ENCODE measurements at places on chromosomes 7 and 10. TPM values are rescaled to one million over a fixed set of nuclear protein-coding genes. Genes with fewer than 3 reads are reported as not detected.

The LIPJ gene
- polyA plus RNA-seq = not detected

The SLC29A4 gene
- 1.0 TPM for polyA plus RNA-seq

The VGF gene
- polyA plus RNA-seq = 0.14 TPM

The CYP26A1 gene
- polyA plus RNA-seq = not detected

- no peak overlapping the region for H3K4me3 ChIP-seq
- H3K4me1 ChIP-seq = no peaks in the 10 kb centered on the region
- H3K36me3 ChIP-seq = no peaks in the 10 kb centered on the region
Measured at GRCh38 chr10:96352582-96352981, 6.2 kb downstream of the OPALIN start.

GRCh38 chr7:27605689-27606269 lies 56.9 kb downstream of the HIBADH start:
- no peak overlapping the region for H3K4me3 ChIP-seq
- no peaks in the 10 kb centered on the region for H3K36me3 ChIP-seq
- DNase-seq = peak; percentile 39

DNA sequence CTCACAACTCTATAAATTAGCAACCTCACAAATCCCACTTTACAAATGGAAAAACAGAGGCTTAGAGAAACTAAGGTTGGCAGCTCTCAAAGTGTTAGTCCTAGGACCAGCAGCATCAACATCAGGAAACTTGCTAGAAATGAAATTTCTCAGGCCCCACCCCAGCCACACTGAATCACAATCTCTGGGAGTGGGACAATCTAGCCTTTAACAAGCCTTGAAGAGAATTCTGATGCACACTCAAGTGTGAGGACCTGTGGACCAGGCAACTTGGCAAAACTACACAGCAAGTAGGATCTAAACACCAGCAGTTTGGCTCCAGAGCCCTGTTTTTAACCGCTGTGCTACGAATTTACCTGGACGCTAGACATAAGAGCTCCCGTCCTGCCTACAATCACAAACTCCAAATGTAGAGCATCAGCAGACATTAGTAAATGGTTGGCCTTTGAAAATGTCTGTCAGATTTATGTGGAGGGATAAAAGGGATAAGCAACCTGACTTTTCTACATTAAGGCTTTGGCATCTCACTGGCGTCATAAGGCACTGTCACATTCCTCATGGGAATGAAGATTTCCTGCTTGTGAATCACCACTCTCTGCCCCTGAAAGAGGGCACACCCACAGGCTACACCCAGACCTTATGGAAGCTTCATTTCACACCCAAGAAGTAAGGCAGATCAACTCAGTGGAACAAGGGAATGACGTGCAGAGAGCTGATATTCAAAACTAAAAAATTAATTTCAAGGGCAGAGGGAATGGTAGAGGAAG lies 34.5 kb downstream of the PPP1R3C start:
- no peaks in the 10 kb centered on the region for H3K36me3 ChIP-seq
- peaks cover 13% of the 10 kb centered on the region for H3K4me1 ChIP-seq
- H3K27ac ChIP-seq = no peak overlapping the region
- H3K27me3 ChIP-seq = no peaks in the 10 kb centered on the region
- H3K4me3 ChIP-seq = no peak overlapping the region

DNA sequence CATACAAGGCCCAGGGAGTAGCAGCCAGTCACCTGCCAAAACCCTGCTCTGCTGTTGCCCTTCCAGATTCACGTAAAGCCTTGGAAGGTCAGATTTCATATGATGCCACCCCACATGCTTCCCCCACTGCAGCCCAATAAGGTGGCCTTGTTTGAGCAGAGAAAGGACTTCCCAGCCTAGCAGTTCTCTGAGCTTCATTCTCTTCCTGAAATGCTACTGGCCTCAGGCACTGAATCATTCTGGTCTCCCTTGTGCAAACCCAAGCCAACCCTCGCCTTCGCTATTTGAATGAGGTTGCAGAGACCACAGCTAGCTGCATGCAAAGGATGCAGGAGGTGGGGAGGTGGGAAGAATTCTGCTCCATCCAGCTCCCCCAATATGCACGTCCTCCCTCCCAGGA lies 60.3 kb upstream of the PLXNA4 start:
- H3K27me3 ChIP-seq = no peaks in the 10 kb centered on the region
- no peaks in the 10 kb centered on the region for H3K36me3 ChIP-seq
- H3K27ac ChIP-seq = no peak overlapping the region
- no peak for DNase-seq

GRCh38 chr7:2432910-2433712 lies 29.7 kb downstream of the CHST12 start:
- H3K4me1 ChIP-seq = no peaks in the 10 kb centered on the region
- DNase-seq = no peak
- peaks cover 4% of the 10 kb centered on the region for H3K36me3 ChIP-seq
- H3K27me3 ChIP-seq = no peaks in the 10 kb centered on the region
- H3K4me3 ChIP-seq = no peak overlapping the region

DNA sequence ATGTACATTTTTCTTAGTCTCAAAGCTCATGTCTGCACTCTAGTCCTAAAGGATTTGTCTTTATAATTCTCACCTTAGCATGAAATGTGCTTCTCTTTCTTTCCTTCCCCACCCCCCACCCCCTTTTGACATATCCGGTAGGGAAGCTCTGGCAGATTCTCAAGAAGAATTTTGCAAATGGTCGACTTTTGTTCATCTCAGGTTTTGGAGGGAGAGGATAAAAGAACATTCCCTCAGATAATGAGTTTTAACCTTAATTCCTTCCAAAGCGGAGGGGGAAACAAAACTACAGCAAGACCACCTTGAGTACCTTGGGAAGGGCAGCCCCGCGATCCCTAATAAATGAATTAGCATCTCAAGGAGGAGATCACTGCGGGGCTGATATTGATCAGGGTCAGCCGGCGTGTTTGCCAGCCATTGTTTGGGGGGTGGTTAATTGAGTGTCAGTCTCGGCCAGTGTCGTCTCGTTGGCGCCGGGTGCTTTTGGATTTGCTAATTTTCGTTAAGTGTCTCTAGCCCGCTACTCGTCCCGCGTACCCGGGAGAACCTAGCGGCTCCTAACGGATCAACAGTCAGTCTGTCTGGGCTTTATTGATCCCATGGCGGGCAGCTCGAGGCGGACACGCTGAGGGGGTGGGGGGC lies 874 bp upstream of the BAMBI start:
- no peak overlapping the region for H3K27ac ChIP-seq
- peaks cover 15% of the 10 kb centered on the region for H3K27me3 ChIP-seq
- no peak for DNase-seq
- H3K4me1 ChIP-seq = peaks cover 6% of the 10 kb centered on the region
- peak overlapping the region; percentile 26 for H3K4me3 ChIP-seq

DNA sequence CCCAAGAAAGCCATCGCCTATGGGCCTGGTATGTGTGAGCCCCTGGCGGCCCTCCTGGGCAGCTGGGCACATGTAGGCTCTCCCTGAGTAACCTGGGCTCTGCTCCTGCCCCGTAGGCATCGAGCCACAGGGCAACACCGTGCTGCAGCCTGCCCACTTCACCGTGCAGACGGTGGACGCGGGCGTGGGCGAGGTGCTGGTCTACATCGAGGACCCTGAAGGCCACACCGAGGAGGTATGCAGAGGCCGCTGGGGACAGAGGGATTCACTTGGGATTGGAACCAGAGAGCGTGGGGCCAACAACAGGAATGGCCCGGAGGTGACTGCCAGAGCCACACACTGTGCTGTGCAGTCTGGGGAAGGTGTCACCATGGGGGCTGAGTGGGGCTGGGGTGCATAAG lies 7.3 kb downstream of the FLNC start:
- H3K27ac ChIP-seq = no peak overlapping the region
- H3K27me3 ChIP-seq = no peaks in the 10 kb centered on the region

DNA sequence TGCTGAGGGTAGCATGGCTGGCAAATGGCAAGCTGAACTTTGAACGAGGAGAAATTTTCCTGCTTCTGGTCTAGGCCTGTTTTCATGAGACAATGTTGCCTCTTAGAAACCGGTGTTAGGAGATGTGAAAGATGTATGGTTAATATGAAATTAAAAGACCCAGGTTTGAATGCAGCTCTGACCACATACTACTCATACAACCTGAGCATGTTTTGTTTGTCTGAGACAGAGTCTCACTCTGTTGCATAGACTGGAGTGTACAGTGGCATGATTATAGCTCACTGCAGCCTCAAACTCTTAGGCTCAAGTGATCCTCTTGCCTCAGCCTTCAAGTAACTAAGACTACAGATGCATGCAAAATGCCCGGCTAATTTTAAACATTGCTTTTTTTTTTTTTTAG lies 193.4 kb upstream of the FZD8 start:
- no peak overlapping the region for H3K27ac ChIP-seq
- H3K4me1 ChIP-seq = no peaks in the 10 kb centered on the region
- H3K36me3 ChIP-seq = no peaks in the 10 kb centered on the region
- DNase-seq = no peak

- H3K27ac ChIP-seq = no peak overlapping the region
- H3K4me3 ChIP-seq = no peak overlapping the region
- DNase-seq = no peak
- no peaks in the 10 kb centered on the region for H3K27me3 ChIP-seq
Measured at GRCh38 chr7:142371586-142372377, 113.9 kb upstream of the PRSS58 start.

DNA sequence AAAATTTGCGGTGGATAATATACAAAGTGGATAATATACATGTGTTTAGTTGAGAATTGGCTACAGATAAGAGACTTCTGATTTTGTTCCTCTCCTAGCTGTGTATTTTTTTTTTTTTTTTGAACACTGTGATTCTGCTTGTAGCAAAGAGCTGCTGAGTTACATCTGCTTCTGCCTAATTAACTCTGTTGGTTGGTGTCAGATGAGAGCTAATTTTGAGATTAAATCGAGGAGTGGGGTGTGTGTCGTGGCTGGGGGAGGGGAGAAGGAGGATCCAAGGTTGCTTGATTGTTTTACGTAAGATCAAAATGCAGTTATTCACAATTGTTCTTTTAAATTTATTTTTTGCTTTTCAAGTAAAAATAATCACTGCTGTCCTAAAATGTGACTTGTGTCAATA lies 11.3 kb downstream of the KAT6B start:
- no peaks in the 10 kb centered on the region for H3K4me1 ChIP-seq
- no peaks in the 10 kb centered on the region for H3K36me3 ChIP-seq
- H3K27ac ChIP-seq = no peak overlapping the region
- DNase-seq = no peak

- H3K36me3 ChIP-seq = no peaks in the 10 kb centered on the region
- H3K27ac ChIP-seq = no peak overlapping the region
- H3K27me3 ChIP-seq = no peaks in the 10 kb centered on the region
- no peak overlapping the region for H3K4me3 ChIP-seq
- DNase-seq = no peak
Measured at GRCh38 chr10:6123532-6123931, 34.7 kb downstream of the RBM17 start.

DNA sequence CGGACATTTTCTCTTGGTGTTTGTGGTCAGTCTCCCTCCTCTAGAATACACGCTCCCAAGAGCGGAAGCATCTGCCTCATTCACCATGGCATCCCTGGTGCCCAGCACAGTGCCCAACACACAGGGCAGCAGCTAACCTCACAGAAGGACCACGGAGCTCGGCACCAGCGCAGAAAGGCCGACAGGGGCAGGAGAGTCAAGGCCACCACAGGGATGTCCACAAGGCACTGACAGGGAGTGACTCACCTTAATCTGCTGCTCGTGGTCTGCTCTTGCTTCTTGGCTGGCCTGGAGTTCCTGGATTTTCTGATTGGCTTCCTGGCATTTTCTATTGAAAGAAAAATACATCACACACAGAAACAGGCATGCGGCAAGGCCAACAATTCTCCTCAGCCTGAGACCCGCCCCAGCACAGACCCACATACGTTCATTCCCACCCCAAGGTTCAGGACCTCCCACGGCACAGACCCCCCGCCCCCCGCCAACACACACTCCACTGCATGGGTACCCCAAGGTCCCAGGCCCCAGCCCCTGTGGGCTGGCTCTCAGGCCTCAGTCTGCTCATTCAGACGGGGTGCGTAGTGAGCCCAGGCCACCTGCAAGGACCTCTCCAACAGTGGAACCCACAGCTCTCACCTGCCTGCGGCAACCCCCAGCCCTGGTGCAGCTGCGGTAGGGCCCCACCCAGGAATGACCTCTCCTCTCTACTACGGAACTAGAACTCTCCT lies 14.9 kb downstream of the MAD1L1 start:
- no peak overlapping the region for H3K27ac ChIP-seq
- H3K27me3 ChIP-seq = no peaks in the 10 kb centered on the region
- peaks cover 9% of the 10 kb centered on the region for H3K36me3 ChIP-seq

GRCh38 chr10:62869958-62870357 lies 53.8 kb upstream of the EGR2 start:
- DNase-seq = peak; percentile 57
- no peak overlapping the region for H3K4me3 ChIP-seq
- no peaks in the 10 kb centered on the region for H3K27me3 ChIP-seq
- H3K4me1 ChIP-seq = no peaks in the 10 kb centered on the region
- no peak overlapping the region for H3K27ac ChIP-seq
- no peaks in the 10 kb centered on the region for H3K36me3 ChIP-seq

DNA sequence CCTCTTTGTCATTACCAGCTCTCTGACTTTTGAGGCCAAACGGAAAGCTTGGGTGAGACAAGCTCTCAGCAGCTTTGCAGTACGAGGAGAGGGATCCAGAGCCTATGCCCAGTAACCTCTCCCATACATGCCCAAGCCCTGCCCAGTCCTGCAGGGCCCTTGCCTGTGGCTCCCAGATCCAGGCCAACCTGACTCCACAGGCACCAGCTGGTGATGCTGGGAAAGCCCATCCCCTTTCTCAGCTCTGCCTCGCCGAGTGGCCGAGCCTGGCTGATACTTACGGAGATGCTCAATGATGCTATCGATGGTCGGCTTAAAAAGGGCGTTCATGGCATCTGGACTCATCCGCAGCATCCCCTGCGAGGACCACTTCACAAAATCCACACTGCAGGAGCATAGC lies 55.4 kb downstream of the PNLIPRP2 start:
- DNase-seq = no peak
- no peak overlapping the region for H3K27ac ChIP-seq
- no peaks in the 10 kb centered on the region for H3K27me3 ChIP-seq
- H3K4me1 ChIP-seq = no peaks in the 10 kb centered on the region

DNA sequence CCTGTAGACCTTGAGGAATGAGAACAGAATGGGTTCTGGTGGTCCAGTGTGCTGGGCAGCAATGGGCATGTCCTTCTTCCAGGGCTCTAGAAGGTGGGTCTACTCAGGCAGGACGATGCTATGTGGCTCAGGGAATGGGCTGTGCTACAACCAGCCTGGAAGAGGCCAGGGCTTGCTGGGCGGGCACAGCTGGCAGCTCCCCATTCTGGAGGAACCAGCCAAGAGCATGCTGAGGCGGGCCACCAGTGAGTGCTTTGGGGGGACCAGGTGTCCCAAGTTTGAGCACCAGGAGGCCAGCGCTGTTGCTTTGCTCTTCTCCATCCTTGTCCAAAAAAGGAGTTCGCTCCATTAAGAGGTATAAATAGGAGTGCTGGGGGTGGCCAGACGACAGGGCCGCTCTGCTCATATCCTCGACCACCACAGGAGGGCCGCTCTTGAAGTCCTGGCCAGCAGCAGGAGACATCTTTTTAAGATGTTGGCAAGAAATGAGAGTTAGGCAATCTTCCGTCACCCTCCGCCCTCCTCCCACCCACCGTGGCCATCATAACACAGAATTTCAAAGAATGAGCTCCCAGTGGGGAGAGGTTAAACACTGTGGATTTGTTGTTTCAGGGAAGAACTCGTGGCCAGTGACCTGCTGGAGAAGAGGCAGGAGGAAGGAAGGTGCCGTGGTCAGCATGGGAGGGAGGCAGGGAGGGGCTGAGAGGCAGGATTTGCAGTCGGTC lies 141.3 kb downstream of the GRK5 start:
- peaks cover 26% of the 10 kb centered on the region for H3K4me1 ChIP-seq
- no peaks in the 10 kb centered on the region for H3K36me3 ChIP-seq
- peak; percentile 58 for DNase-seq
- peak overlapping the region; percentile 45 for H3K27ac ChIP-seq
- H3K4me3 ChIP-seq = no peak overlapping the region
- no peaks in the 10 kb centered on the region for H3K27me3 ChIP-seq

- no peak overlapping the region for H3K27ac ChIP-seq
- no peak overlapping the region for H3K4me3 ChIP-seq
- DNase-seq = no peak
- no peaks in the 10 kb centered on the region for H3K36me3 ChIP-seq
Measured at GRCh38 chr10:117350909-117351308, 24.3 kb downstream of the PDZD8 start.

Data from fibroblast of lung (primary cell).